ENCODE measurements at places on chromosomes 1 and 21. TPM values are rescaled to one million over a fixed set of nuclear protein-coding genes. Genes with fewer than 3 reads are reported as not detected.

LDLRAD1 gene
- total RNA-seq: not detected

SLC6A9 gene
- total RNA-seq: 16.8 TPM

INKA2 gene
- 1.7 TPM for total RNA-seq

ACKR1 gene
- not detected for total RNA-seq

HTR6 gene
- total RNA-seq: 0.14 TPM

HAO2 gene
- not detected for total RNA-seq

TMEM269 gene
- total RNA-seq: 0.40 TPM

E2F2 gene
- total RNA-seq: 2.6 TPM

LRRC8B gene
- total RNA-seq: 5.1 TPM

HHAT gene
- 2.0 TPM for total RNA-seq
